ENCODE measurements at places on chromosomes 7 and 10. TPM values are rescaled to one million over a fixed set of nuclear protein-coding genes. Genes with fewer than 3 reads are reported as not detected.

The CYP3A7 gene
- not detected for total RNA-seq

The PRKAR2B gene
- total RNA-seq = 2.9 TPM

The FAM25C gene
- total RNA-seq = not detected

DNA sequence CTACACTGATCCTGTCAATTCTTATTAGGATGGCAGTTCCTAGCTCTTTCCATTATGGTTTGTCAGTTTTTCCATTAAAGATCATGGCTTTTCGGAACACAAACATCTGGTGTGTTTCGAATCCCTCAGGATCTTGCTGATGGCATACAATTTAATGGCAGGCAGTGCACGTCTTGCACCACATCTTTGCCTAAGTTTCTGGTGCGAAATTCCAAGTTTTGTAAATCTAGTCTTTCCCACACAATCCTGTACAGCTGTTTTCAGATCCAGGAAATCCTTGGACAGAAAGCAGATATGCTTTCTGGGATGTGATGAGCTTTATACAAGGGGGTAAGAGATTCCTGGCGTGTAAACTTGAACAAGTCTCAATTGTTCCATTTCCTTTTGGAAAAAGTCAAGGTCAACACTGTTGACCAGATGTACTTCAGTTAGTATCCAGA, 224.3 kb upstream of the PHYHIPL start:
- no peak for DNase-seq
- H3K27me3 ChIP-seq = no peaks in the 10 kb centered on the region
- no peaks in the 10 kb centered on the region for H3K4me1 ChIP-seq
- H3K4me3 ChIP-seq = no peak overlapping the region
- no peak overlapping the region for H3K27ac ChIP-seq
- H3K36me3 ChIP-seq = no peaks in the 10 kb centered on the region

DNA sequence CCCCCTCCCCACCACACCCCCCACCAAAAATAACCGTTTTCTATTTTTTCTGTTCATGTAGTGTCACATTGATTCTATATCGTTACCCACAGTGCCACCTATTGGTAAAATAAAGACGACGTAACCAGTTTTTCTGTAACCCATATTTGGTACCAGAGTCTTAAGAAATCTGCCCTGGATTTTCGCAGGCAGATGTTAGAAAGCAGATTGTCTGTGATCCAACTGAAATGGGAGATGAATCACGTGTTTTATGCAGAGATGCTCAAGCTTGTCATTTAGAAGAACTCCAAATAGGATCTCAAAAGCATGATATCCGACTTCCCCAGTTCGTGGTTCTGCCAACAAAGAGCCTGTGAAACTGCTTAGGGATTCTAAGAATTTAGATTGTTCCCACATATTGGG, 261.1 kb upstream of the CSTF2T start:
- no peaks in the 10 kb centered on the region for H3K27me3 ChIP-seq
- no peak for DNase-seq
- H3K4me3 ChIP-seq = no peak overlapping the region
- no peak overlapping the region for H3K27ac ChIP-seq
- H3K4me1 ChIP-seq = no peaks in the 10 kb centered on the region

DNA sequence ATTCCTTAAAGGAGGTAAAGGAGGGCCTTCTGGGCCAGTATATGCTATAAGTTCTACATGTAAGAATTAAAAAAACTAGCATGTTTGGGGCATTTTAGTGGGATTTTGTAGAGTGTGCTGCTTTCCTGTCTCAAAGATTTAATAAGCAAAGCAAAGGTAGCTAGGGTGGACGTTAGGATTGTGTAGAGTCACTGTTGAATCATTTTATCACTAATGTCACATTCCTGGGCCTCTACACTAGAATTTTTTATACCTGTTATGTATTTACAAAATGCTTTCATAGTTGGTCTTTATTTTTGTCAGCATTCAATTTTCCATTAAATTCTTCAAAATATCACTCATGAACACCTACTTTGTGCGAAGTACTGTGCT, 139.4 kb upstream of the PHYHIPL start:
- DNase-seq = no peak
- no peaks in the 10 kb centered on the region for H3K27me3 ChIP-seq
- H3K4me1 ChIP-seq = no peaks in the 10 kb centered on the region
- no peaks in the 10 kb centered on the region for H3K36me3 ChIP-seq
